ENCODE measurements at places on chromosomes 12 and 14. TPM values are rescaled to one million over a fixed set of nuclear protein-coding genes. Genes with fewer than 3 reads are reported as not detected.

CAPZA3 gene
- total RNA-seq: not detected

TMEM119 gene
- total RNA-seq: not detected

TMEM132D gene
- not detected for total RNA-seq

HPD gene
- not detected for total RNA-seq

GPR162 gene
- total RNA-seq: not detected

PLA2G1B gene
- not detected for total RNA-seq

AMIGO2 gene
- 19.3 TPM for total RNA-seq

ANGEL1 gene
- 12.4 TPM for total RNA-seq

RCOR1 gene
- 23.4 TPM for total RNA-seq

NFE2 gene
- total RNA-seq: 0.40 TPM

ISM2 gene
- total RNA-seq: not detected

EFS gene
- total RNA-seq: 0.23 TPM

KTN1 gene
- 251 TPM for total RNA-seq

KRT7 gene
- 2,979 TPM for total RNA-seq

HOXC9 gene
- 1.5 TPM for total RNA-seq

RPL10L gene
- not detected for total RNA-seq

CPNE6 gene
- total RNA-seq: not detected

CCDC88C gene
- 19.7 TPM for total RNA-seq

PLEKHD1 gene
- total RNA-seq: 0.15 TPM

PMCH gene
- not detected for total RNA-seq

HECTD4 gene
- 31.2 TPM for total RNA-seq

PLBD1 gene
- total RNA-seq: 0.87 TPM

DIO3 gene
- 4.9 TPM for total RNA-seq

CLEC4C gene
- not detected for total RNA-seq

CRADD gene
- total RNA-seq: 12.5 TPM

NEMP1 gene
- 16.4 TPM for total RNA-seq

PLEKHG7 gene
- not detected for total RNA-seq

TAMALIN gene
- total RNA-seq: 0.29 TPM

RDH16 gene
- 0.86 TPM for total RNA-seq

IL26 gene
- total RNA-seq: not detected

KRT74 gene
- total RNA-seq: not detected

SERPINA4 gene
- not detected for total RNA-seq

SIRT4 gene
- 0.98 TPM for total RNA-seq

Data from PC-3 (cell line).